ENCODE measurements at places on chromosomes 7 and 10.

GRCh38 chr10:125116041-125116649, 44.2 kb downstream of the CTBP2 start:
- no peak for DNase-seq

DNA sequence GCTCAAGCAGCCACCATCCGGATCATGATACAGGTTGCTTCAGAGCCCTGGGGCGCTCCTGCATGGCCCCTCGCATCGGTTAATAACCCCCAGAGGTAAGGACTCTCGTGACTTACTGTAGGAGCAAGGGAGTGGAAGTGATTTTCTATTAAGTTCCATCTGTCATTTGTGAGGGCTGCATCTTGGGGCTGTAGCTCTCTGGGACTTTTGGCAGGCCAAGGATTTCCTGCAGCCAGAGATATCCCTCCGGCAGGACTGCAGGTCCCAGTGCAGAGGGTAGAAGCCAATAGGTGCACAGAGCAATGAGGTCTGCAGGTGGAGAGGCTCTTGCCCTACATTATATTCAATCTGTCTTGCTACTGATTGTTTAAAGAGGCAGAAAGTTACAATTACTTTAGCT, 356.8 kb upstream of the ADARB2 start:
- no peak for DNase-seq

DNA sequence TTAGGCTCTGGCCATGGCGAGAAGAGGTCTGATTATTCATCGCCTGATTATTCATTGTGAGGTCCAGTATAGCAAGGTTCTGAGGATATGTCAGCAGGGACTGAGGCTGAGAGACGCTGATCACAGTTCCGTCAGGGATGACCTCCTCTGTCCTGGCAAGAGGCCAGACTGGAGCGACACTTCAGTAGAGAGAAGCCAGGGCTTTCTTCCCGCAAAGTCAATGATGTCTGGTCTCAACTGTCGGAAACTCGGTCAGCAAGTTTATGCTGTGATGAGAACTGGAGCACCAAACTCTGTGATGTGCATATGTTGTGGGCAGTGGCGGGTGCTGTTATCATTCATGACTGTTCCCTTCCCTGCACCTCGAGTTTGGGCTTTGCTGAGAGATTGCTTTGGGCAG, 29.0 kb upstream of the GNA12 start:
- DNase-seq: no peak

GRCh38 chr7:26616235-26616634, 248.2 kb downstream of the SKAP2 start:
- DNase-seq: no peak

GRCh38 chr10:84801916-84802315, 473.5 kb downstream of the CCSER2 start:
- no peak for DNase-seq

- no peak for DNase-seq
These were observed 201.9 kb downstream of the INHBA start for GRCh38 chr7:41501006-41501405.

DNA sequence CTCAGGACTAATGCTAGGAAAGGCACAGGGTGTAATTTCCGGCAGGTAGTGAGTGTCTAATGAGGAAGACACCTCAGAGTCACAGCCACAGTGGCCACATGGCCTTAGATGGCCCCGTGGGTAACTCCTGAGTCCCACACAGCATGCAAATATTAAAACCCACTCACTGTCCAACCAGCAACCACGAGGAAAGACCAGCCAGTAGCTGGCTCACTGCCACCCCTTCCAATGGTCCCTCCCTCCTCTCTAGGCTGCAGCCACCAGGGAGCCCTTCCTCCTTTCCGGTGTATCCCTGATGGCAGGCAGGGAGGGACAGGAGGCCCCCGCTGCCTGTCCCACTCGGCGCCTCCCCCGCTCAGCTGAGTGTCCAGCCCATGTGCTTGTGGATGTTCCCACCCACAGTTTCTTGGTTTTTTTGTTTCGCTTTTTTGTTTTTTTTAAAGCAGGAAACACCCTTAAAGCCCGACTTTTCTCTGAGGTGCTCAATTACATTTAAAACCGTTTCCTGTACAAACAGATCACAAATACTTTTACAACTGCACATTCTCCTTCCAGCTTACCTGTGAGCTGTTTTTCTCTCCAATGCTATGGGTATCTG, 9.2 kb downstream of the BNIP3 start:
- DNase-seq: no peak

- DNase-seq: no peak
These were observed 119.8 kb downstream of the CACNA2D1 start for GRCh38 chr7:82323806-82324205.

DNA sequence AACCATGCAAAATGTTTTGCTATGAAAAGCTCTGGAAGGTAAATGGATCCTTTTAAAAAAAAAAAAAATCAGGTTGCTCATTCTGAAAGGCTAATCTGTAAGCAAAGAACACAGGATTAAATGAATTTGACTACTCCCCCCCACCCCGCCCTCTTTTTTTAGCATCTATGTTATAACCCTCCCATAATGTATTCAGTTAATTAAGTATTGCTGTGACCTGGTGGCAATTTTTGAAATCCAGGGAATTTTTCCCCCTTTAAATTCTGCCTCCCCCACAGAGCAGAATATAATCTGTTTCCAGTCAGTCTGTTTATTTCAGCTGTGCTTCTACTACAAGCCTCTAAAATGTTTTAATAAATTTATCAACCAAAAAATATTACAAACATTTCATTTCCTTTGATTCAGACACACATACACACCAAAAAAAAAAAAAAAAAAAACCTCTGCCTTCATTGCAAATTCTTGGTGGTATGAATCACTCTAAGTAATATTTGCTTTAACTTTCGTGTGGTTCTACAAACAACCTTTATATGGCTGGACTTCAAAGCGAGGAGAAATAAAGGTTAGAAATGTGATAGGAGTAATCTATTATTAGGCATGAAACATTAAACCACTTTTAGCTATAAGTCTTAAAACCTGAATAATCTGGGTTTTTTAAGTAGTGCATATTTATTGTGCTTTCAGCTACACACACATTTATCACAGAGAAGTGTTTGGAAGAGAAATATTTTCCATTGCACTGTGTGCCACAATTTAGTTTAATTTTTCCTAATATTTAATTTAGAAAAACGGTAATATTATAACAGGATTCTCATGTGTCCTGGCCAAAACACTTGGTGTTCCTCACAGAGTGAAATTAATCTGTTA, 64.4 kb upstream of the ARID5B start:
- no peak for DNase-seq

DNA sequence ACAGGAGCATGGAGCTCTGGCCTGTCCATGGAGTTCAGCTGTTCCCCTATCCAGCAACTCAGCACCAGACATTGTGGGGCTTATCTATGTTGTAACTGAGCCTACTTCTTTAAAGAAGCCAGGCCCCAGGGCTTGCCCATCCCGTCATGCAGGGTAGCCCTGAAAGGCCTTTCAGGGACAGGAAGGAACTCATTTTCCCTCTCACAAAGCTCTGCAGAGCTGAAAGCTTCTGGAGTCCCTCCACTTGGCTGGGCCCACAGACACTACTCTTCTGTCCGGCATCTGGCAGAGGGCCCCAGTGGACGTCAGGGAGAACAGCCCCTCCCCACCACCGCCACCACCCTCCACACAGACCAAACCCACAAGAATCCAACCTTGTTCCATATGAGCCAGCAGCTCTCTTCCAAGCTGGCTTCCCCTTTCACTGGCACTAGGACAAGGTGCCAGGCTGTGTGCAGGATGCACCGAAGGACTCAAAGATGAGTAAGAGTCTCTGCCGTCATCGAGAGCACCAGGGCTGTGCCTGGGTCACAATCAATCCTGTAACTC, 33.1 kb downstream of the DENND2A start:
- no peak for DNase-seq

- no peak for DNase-seq
These were observed 15.9 kb upstream of the CD36 start for GRCh38 chr7:80622541-80622940.

GRCh38 chr7:90655566-90655965, 59.4 kb downstream of the CDK14 start:
- no peak for DNase-seq

- no peak for DNase-seq
These were observed 29.2 kb downstream of the ELMO1 start for GRCh38 chr7:37419496-37419895.

DNA sequence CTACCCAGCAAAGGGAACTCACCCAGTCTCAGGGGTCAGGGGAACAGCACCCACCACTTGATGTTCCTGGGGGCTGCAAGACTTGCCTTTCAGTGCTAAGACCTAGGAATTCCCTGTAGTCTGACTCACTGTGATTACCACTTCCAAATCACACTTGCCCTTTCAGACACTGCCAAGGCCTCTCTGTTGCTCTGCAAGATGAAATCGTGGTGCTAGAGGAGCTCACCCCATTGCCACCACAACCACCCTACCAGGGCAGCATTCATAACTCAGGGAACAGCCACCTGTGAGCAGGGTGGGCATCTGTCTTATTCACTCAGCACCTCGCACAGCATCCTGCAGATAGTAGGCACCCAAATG, 36.5 kb downstream of the XPNPEP1 start:
- DNase-seq: no peak

- DNase-seq: no peak
These were observed 93.8 kb upstream of the MGMT start for GRCh38 chr10:129373231-129373630.

DNA sequence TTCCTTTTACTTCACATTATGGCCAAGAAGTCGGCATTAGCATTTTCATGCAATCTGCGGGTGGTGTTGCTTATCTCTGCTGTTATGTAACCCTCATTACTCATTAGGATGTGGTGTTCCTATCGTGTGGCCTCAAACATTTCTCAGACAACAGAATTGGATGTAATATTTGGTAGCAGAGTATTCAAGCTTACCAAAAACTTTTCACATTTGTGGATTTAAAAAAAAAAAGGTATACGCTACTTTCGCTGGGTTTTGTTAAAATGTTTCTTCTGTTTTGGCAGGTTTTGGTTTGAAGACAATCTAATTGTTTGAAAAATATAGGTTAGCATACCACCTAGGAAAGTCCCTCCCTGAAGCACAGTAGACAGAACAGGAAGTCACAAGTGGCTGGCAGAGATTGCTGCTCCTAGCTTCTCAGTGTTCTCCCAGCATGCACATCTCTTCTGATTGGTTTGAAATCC, 128.8 kb downstream of the GATA3 start:
- DNase-seq: no peak

DNA sequence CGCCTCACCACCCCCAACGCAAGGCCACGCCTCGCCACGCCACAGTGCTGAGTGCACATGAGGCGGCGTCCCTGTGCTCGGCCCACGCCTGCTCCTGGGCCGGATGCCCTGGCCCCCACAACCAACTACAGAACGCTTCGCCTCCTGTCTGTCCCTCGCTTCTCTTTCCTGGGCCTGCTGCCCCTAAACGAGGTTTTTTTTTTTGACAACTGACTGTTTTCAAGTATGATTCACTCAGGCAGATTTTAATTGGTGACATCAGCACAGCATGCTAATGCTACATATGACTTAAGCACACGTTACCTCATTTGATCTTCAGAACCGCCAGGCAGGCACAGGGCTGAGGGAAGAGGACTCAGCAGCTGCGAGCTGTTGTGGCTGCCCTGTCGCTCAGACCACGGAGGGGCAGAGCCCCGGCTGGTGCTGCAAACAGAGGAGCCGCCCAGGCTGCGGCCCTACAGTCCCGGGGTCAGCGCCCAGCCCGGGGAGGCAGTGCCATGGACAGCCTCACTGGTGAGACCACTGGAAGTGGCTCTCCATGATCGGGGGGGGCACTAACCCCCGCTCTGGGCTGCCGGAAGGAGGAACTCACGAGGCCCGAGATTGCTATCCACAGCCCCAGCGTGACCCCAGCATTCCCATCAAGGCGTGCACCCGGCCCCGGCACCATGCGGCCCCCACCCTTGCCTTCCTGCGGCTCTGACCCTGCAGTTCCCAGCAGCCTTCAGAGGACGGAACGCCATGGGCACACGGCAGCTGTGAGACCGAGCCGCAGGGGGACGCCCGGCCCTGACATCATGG, 212.8 kb downstream of the MAD1L1 start:
- peak; percentile 86 for DNase-seq

DNA sequence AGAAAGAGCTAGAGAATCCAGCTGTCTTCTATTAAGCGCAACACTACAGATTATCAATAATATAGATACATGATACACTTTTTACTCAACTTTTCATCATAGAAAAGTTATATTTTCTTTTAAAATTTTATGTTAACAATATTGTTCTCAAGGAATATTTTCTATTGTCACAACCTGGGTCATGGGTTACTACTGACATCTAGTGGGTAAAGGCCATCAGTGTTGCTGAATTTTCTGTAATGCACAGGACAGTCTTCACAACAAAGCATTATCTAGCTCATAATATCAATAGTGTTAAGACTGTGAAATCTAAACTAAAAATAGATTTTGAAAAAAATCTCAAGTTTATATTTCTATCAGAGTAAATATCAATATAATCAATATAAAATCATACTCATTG, 209.8 kb downstream of the ZNF33B start:
- DNase-seq: no peak

DNA sequence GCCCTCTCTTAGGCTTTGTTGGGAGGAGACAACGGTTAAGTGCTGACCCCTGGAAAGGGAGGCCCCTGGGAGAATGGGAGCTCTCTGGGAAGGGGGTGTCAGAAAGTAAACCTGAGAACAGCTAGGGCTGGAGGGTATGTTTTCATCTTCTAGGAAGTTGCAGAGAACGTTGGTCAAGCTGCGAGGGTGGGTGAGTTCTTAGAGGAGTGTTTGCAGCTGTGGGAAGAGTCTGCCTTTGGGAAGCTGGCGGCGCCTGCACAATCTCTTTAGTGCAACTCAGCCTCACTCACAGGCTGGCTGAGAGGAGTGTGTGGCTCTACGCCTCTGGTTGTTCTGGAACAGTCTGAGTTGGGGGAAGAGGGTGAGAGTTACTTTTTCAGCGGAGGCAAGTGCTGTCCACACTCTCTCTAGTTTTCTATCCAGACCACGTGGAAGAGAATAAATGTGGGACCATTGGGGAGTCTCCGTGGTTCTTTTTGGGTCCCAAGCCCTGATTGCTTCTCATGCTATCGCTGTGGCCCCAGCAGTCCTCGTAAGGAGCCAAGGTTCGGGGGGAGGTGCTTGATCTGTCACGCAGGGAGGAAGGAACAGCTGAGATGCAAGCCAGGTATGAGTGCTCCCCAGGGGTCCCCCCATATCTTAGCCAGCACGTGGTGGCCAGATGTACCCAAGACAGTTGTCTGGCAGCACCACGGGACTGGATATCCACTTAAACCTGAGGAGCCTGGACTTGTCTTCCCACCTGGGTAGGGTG, 237.2 kb downstream of the BUB3 start:
- DNase-seq: peak; percentile 64

- DNase-seq: no peak
These were observed 382 bp upstream of the MBLAC1 start for GRCh38 chr7:100126239-100126930.

GRCh38 chr10:102426803-102427287, 5.5 kb downstream of the CUEDC2 start:
- DNase-seq: no peak

DNA sequence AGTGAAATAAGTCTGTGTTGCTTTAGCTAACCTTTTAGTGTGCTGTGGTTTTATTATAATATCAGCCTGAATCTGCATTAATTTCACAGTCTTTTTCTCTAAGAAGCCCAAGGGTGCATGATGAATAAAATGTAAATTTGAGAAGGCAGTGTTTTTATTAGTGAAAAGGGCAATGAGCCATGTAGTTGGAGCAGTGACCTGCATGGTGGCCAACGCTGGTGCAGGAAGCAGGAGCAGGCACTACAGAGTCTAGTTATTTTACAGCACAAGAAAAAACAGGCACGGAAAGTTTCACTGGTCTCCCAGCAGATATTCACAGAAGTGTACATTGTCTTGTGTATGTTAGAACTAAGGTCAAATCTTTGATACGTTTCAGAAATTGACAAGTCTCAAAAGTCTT, 247.8 kb downstream of the CELF2 start:
- no peak for DNase-seq

- DNase-seq: no peak
These were observed 135.9 kb downstream of the ITGB8 start for GRCh38 chr7:20466543-20467021.
